ENCODE measurements at places on chromosomes 12 and 14.

DNA sequence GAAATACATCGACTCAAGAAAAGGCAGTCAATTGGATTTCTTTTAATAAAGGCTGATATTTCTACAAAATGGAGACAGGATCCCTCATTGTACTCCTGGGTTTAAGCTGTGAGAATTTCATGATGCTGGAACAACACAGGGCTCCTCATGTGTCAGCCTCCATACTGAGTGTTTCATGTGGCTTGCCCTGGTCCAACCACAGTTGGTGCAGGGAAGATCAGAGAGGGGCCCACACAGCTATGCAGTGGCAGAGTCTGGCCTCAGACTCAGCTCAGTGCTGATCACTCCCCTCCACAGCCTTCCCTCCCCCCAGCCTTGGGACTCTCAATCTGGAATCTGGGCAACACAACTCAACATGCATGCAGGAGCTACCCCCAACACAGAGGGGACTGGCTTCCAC lies 122.5 kb upstream of the OVCH1 start:
- DNase-seq = no peak

- DNase-seq = no peak
These were observed 140.5 kb downstream of the PHLDA1 start for GRCh38 chr12:75891072-75891471.

GRCh38 chr12:107362960-107363359 lies 269.6 kb upstream of the CRY1 start:
- no peak for DNase-seq

- no peak for DNase-seq
These were observed 31.1 kb upstream of the SMOC1 start for GRCh38 chr14:69848156-69848555.

GRCh38 chr12:132602572-132603239 lies 7.7 kb downstream of the LRCOL1 start:
- no peak for DNase-seq

GRCh38 chr12:76706101-76706500 lies 57.8 kb upstream of the ZDHHC17 start:
- no peak for DNase-seq

GRCh38 chr12:20588042-20588441 lies 107.1 kb upstream of the SLCO1C1 start:
- DNase-seq = no peak

DNA sequence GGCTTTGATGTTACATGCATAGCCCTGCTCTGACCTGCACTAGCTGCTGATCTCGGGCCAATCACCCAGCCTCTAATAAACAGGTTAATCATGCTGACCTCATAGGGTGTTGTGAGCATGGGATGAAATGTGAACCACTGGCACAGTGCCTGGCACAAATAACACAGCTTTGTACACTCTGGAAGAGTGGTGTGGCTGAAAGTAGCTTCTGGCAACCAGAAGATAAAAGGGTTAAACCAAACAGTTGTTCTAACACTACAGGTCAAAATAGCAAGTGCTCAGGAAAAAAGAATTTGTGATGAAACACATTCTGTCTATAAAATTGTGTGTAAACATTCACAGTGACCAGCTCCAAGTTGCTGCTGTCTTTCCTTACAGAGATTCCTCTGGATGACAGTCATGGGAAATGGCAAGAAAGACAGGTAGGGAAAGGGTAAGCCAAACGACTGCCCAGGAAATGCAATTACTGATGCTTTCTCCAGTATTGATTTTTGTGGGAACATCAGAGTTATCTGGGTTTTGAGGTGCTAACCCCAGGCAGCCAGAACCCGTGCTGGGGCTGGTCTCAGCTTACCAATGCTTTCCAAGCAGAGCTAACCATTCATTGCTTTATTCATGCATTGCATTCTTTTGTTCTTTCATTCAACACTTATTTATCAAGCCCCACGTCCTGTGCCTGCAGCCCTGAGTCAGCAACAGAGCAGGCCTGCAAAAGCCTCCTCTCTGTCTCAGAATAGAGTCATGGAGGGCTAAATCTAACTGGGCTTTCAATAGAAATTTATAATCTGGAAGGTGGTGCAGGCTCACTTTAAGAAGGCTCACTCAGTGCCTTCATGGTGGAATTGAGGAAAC lies 38.1 kb upstream of the CAPRIN2 start:
- DNase-seq = no peak

DNA sequence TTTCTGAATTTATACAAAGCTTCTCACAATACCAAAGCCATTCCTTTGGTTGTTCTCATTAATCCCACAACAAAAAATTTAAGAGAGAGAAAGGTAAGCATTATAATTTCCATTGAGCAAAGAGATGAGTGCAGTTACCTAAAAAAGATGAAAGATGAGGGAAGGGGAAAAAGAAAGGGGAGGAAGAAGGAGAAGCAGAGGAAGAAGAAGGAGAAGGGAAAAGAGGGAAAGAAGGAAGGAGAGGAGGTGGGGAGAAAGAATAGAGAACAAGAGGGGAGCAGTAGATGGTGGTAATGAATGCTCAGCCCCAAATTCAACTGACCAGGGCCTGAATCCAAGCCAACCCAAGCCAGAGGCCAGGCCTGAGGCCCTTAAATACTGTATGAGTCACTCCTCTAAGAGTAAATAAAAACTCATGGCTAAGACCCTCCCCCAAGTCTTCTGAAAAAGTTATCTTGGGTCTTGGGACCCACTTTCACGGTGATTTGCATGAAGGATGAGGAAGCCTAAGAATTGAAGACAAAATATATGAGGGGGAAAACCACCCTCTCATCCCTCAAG lies 144.6 kb downstream of the ITPR2 start:
- DNase-seq = no peak

DNA sequence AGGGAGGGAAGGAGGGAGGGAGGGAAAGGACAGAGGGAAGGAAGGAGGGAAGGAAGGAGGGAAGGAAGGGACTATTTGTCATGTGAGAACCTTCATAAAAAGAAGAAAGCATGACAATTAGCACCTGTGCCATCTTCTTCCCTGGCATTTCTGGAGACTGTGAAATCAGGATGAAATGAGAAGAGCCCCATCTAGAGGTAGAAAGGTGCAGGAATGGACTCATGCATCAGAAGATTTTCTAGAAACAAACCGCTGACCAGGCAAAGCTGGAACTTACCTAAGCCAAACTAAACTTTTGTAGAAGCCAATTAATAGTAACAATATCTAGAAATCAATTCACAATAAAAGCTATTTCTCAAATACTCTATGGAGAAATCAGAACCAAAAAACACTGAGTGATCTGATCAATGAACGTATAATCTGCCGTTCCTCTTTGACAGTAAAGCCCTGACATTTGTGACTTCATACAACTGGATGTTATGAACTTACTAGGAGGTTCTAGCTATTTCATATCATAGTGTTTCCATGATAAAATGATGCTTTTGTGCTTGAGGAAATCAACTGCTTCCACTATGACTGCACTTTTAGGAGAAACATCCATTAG lies 24.4 kb upstream of the CRACR2A start:
- peak; percentile 72 for DNase-seq

- no peak for DNase-seq
These were observed 121.9 kb downstream of the ESRRB start for GRCh38 chr14:76497550-76498462.

- DNase-seq = no peak
These were observed 16.5 kb upstream of the GABARAPL1 start for GRCh38 chr12:10196210-10196609.

- no peak for DNase-seq
These were observed 6.9 kb downstream of the DUSP6 start for GRCh38 chr12:89345376-89345775.

DNA sequence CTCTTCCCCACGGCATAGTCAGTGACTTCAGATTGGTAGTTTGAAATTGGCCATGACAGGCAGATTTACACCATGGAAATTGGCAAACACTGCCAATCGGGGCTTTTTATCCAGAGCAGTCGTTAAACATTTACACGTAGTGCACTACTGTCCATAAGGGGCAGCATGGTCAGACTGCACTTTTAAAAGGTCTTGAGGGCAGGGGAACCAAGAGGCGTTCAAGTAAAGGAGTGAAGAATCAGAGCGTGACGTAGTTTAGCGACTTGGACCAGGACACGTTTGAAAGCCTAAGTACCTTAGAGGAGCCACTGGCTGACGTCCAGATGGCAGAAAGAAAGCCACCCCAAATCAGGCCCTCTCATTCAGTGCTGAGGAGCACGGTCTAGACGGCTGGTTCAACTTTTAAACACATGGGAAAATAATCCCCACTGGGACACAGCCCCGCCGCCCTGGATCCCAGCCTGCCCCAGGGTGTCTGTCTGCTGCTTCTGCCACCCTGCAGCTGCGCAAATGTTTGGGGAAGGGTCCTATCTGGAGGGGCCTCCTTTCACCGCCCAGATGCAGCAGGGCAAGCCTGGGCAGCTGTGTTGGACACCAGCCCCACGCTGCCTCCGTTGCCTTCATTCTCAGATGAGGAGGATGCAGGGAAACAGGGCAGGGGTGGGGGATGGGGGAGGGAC lies 52.5 kb upstream of the PPP2R5C start:
- no peak for DNase-seq

DNA sequence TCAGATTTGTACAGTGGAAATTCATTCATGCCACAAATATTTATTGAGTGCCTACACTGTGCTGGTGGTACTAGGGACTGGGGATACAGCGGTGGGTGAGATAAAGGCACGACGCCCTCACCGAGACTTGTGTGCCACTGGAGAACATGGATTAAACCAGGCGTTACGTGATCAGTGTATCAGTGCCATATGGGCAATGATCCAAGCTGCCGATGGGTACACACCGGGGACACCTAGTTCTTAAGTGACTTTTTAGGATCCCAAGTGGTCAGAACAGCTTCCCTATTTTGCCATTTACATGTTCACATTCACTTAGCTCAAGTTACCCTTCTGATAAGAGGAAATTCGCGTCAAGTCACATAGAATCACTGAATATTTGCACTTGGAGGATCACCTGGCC lies 236.7 kb downstream of the CACNA1C start:
- DNase-seq = no peak

DNA sequence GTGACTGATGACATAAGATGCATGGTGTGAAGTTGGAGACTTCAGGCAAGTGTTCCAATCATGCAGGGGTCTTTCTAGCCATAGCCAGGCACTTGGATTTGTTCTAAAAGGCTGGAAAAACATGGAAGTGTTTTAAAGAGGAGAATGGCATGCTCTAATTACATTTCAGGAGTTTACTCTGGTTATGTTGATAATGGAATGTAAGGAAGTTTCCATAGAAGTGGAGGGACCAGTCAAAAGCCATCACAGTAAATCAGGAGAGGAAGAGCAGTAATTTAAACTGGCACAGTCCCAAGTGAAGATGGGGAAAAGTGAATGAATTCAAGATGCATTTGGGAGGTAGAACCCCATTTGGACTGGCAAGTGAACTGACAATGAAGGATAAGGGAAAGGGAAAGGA lies 13.9 kb upstream of the FRS2 start:
- no peak for DNase-seq

GRCh38 chr14:55586411-55586810 lies 6.4 kb downstream of the KTN1 start:
- no peak for DNase-seq

DNA sequence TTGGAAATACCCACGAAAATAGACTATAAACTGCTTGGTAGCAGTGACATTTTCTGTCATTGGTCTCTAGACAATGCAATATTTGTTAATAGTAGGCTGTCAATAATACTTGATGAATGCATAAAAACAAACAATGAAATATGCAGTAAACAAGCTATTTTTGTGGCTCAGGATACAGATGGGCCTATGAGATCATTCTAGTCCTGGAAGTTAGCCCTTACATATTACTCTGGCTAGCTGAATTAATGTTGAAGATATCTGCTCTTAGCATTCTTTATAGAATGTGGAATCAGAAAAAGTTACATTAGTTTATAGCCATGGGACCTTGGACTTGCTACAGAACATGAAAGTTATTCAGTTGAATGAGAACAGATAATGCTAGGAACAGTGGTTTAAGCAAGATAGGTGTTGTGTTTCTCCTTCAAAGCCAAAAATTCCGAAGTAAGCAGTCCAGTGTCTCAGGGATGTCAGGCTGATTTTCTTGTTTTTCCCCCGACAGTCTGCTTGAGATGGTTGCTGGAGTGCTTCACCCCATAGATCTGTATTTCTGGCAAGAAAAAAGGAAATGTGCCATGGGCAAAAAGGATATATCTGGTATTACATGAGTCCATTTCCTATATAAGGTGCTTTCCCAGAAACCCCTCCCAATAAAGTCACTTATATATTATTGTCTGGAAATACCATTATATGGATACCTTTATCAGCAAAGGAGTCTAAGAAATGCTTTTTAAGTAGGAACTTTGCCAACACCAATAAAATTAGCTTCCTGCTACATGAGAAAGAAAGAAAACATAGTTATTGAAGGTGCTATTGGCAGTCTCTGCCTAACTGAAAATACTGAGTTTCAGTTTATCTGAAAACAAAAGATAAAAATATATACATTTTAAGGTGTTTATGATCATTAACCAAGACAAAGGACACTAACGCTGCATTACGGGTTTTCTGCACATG lies 619.4 kb upstream of the ATP2B1 start:
- DNase-seq = no peak

- no peak for DNase-seq
These were observed 15.9 kb downstream of the MED13L start for GRCh38 chr12:116261525-116262100.

- no peak for DNase-seq
These were observed 4.1 kb downstream of the NFYB start for GRCh38 chr12:104133866-104134265.
